ENCODE measurements at places on chromosomes 3 and 15. TPM values are rescaled to one million over a fixed set of nuclear protein-coding genes. Genes with fewer than 3 reads are reported as not detected.

DNA sequence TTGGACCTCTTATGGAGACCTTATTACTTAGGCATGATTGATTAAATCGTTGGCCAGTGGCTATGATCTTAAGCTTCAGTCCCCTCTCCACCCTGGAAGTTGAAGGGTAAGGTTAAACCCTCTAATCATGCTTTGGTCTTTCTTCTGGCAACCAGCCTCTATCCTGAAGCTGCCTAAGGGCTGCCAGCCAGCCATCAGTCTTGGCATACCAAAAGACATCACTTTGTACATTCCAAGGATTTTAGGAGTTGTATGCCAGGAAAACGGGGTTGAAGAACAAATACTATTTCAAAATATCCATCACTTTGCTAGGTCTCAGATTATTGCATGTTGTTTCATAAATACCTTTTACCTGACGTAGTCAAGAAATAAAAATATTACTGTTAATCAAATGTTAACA, 28.9 kb downstream of the UBE2E2 start:
- no peak overlapping the region for H3K27ac ChIP-seq
- H3K4me3 ChIP-seq: no peak overlapping the region
- no peaks in the 10 kb centered on the region for H3K4me1 ChIP-seq
- DNase-seq: no peak
- H3K27me3 ChIP-seq: no peaks in the 10 kb centered on the region
- no peaks in the 10 kb centered on the region for H3K36me3 ChIP-seq

DNA sequence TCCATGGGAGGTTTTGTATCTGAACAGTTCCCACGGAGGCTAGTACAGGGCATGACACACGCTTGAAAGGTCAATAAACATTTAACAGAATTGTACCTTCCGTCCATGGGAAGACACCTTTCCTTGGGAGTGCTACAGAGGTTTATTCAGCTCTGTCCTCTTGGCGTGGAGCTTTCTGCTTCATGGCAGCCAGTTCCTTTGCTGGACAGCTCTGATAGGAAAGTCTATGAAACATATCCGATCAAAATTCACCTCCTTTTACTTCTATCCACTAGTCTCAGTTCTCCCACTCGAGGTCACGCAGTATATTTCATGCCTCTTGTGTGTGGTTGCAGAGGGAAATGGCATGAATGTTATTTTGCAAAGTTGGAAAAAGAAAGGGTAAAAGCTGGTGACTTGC, 91.2 kb downstream of the PEX5L start:
- H3K4me1 ChIP-seq: no peaks in the 10 kb centered on the region
- no peak for DNase-seq
- H3K27ac ChIP-seq: no peak overlapping the region
- no peaks in the 10 kb centered on the region for H3K27me3 ChIP-seq

The LRTM1 gene
- total RNA-seq: not detected

DNA sequence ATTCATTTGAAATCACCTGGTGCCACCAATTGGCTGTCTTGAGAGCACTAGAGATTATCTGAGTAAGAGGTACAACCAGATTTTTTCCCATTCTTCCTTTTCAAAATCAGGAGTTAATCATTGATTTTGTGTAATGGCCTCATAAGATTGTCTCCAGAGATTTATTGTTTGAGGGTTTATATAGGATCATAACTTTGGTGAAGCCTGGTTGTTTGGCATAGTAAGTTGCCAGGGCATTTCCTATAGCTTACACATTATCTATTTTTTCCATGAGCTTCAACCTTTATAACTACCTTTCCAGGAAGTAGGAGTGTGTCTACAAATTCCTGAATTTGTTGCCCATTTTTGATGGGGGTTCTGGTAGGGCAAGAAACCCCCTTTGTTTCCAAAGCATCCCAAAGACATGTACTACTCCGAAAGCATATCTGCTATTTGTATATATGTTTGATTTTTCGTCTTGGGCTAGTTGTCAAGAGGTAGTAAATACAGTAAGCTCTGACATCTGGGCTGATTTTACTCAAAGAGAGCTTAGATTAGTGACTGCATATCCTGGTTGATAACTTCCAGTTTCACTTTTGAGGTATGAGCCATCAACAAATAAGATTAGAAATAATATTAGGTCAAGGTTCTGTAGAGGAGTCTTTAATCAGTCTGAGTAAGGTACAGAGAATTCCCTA, 11.7 kb upstream of the PRR23B start:
- no peaks in the 10 kb centered on the region for H3K36me3 ChIP-seq
- H3K27me3 ChIP-seq: no peaks in the 10 kb centered on the region
- H3K27ac ChIP-seq: no peak overlapping the region
- no peak overlapping the region for H3K4me3 ChIP-seq
- DNase-seq: no peak

- H3K4me1 ChIP-seq: no peaks in the 10 kb centered on the region
- H3K4me3 ChIP-seq: no peak overlapping the region
- no peaks in the 10 kb centered on the region for H3K27me3 ChIP-seq
- H3K27ac ChIP-seq: no peak overlapping the region
- peaks cover 6% of the 10 kb centered on the region for H3K36me3 ChIP-seq
These were observed 84.5 kb downstream of the MITF start for GRCh38 chr3:69823743-69824142.

The TM6SF1 gene
- 9.4 TPM for total RNA-seq

The CCR3 gene
- not detected for total RNA-seq

The KLHL40 gene
- not detected for total RNA-seq

DNA sequence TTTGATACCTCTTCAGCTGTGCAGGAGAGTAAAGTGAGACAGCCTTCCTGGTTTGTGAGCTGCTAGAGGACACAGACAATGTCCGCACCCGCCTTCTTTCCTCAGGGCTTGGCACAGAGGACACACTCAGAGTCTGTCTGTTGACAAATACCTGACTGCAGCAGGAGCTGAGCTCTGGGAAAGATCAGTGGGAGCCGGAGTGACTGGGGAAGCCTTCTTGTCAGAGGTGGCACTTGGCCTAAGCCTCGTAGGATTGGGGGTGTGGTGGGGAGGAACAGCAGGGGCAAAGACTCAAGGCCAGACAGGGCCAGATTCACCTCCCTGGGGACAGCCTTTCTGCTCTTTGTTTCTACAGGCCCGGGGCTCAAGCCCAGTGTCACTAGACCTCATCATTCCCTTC, 3.3 kb upstream of the IL17RC start:
- no peaks in the 10 kb centered on the region for H3K27me3 ChIP-seq
- no peaks in the 10 kb centered on the region for H3K36me3 ChIP-seq
- no peak overlapping the region for H3K27ac ChIP-seq
- no peak for DNase-seq
- no peak overlapping the region for H3K4me3 ChIP-seq
- H3K4me1 ChIP-seq: peaks cover 30% of the 10 kb centered on the region

The CFAP100 gene
- not detected for total RNA-seq

- H3K27ac ChIP-seq: no peak overlapping the region
- DNase-seq: no peak
- H3K36me3 ChIP-seq: no peaks in the 10 kb centered on the region
These were observed 8.0 kb upstream of the KBTBD8 start for GRCh38 chr3:66989860-66990696.

DNA sequence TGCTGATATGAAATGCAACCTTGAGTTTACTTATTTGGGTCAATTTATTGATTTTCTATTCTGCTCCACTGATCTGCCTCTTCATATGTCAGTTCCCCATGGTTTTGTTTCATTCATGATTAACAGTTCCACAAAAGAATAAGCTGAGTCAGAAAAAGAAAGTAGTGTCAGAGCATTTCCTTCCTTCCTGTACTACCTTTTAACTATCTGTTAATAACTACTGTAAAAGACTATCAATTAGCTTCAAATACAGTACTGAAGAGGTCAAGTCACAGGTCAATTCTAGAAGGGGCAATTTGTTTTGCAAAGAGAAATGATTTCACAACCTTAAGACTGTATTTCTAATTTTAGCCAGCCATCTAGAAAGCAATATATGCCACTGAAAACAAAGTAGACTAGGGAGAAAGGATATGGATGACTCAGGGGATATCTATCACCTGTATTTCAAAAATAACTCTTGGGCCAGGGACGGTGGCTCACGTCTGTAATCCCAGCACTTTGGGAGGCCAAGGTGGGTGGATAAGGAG, 129.5 kb downstream of the TFDP2 start:
- no peak for DNase-seq
- H3K4me3 ChIP-seq: no peak overlapping the region
- H3K4me1 ChIP-seq: no peaks in the 10 kb centered on the region
- H3K36me3 ChIP-seq: no peaks in the 10 kb centered on the region
- H3K27me3 ChIP-seq: no peaks in the 10 kb centered on the region
- no peak overlapping the region for H3K27ac ChIP-seq

GRCh38 chr3:189587664-189588040, 43.5 kb upstream of the TP63 start:
- H3K27me3 ChIP-seq: no peaks in the 10 kb centered on the region
- H3K27ac ChIP-seq: no peak overlapping the region
- H3K4me1 ChIP-seq: no peaks in the 10 kb centered on the region
